Neural progenitor cell (in vitro differentiated cells): ENCODE measurements at places on chromosomes 3 and 15.
A peak's percentile ranks its signal among the peaks of the same experiment; 100 is the strongest.

DNA sequence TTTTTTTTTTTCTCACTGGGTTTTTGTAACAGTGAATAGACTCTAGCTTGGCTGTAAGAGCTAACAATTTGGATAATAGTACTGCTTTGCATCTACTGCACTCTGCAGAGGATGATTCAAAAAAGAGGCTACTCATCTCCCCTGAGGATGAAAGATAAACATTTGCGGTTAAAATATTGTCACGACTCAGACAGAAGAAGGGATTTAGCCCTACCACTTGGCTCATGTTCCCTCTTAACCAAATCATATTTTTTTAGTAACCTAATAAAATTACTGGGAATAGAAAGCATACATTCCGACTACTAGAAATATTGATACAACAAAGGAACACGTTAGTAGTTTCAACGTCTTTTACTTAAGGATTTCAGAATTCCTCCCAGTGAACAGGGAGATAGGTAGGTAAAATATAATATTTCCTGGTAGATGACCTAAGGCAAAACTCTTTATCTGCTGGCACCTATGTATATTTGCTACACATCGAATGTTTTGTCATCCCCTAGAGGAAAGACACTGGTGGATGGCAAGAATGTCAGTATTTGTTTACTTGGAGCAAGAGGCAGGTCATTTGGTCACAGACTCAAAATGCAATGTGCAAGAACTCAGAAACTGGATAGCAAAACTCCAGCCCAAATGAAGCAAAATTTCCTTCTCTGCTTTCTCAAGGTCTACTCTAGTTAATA is 110.8 kb downstream of the GREM1 start:
- DNase-seq, result no peak

DNA sequence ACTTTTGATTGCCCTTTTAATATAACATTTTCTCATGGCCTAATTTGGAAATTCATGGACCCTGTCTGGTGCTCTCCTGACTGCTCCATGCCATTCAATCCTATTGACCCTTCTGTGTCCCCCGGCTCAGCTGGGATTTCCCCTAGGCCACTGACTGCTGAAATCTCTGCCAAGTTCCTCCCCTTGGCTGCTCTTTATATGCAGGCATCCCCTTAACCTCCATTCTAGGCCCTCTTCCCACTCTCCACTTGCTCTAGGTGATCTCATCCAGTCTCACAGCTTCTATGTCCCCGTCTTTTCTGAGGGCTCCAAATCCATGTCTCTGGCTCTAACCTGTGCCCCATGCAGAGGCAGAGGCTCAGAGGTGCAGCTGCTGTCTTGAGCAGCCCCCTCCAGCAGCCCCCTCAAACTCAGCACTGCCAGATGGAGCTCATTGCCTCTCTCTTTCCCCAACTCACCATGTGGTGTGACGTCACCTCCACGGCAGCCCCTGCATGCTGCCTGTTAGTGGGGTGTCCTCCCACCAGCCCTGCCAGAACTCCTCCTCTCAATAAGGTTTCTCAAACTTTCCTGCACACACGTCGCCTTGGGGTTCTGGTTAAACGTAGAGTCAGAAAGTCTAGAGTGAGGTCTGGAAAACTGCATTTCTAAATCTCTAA is 6.6 kb downstream of the FSD2 start:
- DNase-seq, result no peak

DNA sequence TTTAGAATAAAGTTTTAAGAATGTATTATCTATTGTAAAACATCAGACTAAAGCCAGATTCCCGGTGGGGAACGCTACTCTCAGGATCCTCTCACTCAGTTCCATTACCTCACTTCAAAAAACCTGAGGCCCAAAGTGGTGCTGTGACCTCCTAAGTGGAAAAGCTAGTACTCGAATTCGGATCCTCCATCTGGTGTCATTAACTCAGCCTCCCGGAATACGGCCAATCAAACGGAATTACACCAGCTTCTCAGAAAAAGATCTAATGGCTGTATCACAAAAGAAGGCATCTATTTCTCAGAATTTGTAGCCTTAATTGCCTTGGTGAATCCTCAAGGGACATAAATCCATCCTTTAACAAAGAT is 627 bp downstream of the ACAD11 start:
- peak; percentile 43 for DNase-seq

GRCh38 chr3:17140670-17141505 is 256.1 kb downstream of the PLCL2 start:
- no peak for DNase-seq
